ENCODE measurements at places on chromosomes 11 and 22. TPM values are rescaled to one million over a fixed set of nuclear protein-coding genes. Genes with fewer than 3 reads are reported as not detected.

DNA sequence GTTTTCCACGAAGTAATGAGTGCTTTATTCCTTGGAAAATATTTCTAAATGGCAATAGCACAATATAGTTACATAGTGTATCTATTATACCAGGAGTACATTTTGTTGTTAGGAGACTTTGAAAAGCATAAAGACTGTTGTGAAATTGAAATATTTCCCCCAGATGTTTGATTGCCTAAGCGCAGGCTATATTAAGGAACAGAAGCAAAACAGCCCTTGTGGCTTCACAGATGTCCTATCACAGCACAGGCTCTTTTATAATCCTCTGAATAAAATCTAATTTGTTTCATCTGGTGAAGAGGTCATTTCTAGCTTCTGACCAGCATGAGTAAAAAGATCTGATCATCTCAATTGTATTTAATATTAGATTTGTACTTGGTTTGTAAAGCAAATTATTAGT, 48.2 kb downstream of the BSX start:
- no peak overlapping the region for H3K27ac ChIP-seq
- no peaks in the 10 kb centered on the region for H3K4me1 ChIP-seq
- no peaks in the 10 kb centered on the region for H3K27me3 ChIP-seq
- H3K36me3 ChIP-seq, result 0 out of 2 replicates have a peak, but pooled peaks cover 4% of the 10 kb centered on the region
- no peak for DNase-seq
- no peak overlapping the region for H3K4me3 ChIP-seq

- no peak for DNase-seq
- no peak overlapping the region for H3K27ac ChIP-seq
- H3K4me1 ChIP-seq, result peaks cover 26% of the 10 kb centered on the region
- H3K36me3 ChIP-seq, result no peaks in the 10 kb centered on the region
Observed at GRCh38 chr11:60830478-60831142, 11.3 kb upstream of the CCDC86 start.

DNA sequence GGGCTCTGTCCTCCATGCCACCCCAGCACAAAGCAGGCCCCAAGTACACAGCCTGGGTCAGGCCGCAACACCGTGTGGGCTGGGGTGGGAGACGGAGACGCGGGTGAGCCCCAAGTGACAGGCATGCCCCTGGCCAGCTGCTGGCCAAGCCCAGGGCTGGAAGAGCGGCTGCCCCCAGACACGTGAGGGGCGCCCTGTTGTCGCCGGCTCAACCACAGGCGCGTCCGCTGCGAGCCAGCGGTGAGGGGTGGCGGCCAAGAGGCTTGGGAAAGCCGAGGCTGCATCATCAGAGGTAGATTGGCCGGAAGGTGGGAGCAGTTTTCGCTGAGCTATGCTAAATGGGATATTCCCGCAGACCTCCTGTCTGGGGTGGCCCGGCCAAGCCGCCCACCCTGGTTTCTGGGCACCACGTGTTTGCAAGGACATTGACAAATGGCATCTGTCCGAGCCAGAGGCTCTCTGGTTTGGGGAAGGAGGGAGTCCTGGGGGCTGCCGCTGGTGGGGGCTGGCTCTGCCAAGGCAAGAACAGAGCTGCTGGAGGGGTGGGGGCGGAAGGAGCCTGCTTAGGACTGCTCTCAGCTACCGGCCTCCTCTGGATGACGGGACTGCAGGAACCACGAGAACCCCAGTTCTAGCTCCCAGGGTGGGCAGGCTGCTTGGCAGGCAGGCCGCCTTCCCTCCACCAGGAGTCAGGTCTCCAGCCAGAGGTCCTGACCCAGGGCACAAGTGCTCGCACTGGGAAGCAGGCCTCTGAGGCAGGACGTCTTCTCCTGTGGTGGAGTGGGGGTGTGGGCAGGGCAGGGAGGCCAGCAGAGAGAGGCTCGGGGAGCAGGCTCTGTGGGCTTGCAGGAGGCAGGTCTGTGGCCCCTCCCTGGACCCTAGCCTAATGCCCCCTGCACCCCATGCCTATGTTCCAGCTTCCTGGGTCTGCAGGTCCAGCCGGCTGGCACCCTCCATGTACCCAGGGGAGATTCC, 552 bp downstream of the PRR33 start:
- peaks cover 16% of the 10 kb centered on the region for H3K27me3 ChIP-seq
- DNase-seq, result no peak
- no peaks in the 10 kb centered on the region for H3K4me1 ChIP-seq
- no peaks in the 10 kb centered on the region for H3K36me3 ChIP-seq

- H3K27ac ChIP-seq, result no peak overlapping the region
- H3K4me3 ChIP-seq, result no peak overlapping the region
- no peaks in the 10 kb centered on the region for H3K4me1 ChIP-seq
- no peak for DNase-seq
- no peaks in the 10 kb centered on the region for H3K36me3 ChIP-seq
- peaks cover 2% of the 10 kb centered on the region for H3K27me3 ChIP-seq
Observed at GRCh38 chr22:47486569-47487312, 724.3 kb downstream of the TBC1D22A start.

- H3K4me3 ChIP-seq, result no peak overlapping the region
- H3K27ac ChIP-seq, result no peak overlapping the region
- DNase-seq, result no peak
Observed at GRCh38 chr11:95419915-95420314, 188.9 kb upstream of the SESN3 start.

- DNase-seq, result no peak
- H3K27me3 ChIP-seq, result peaks cover 10% of the 10 kb centered on the region
- H3K4me3 ChIP-seq, result no peak overlapping the region
- 0 out of 2 replicates have a peak, but pooled peaks cover 10% of the 10 kb centered on the region for H3K36me3 ChIP-seq
- peaks cover 21% of the 10 kb centered on the region for H3K4me1 ChIP-seq
Observed at GRCh38 chr11:17652556-17652955, 66.8 kb upstream of the MYOD1 start.

GRCh38 chr11:102153082-102153481, 42.8 kb downstream of the YAP1 start:
- H3K27ac ChIP-seq, result no peak overlapping the region
- H3K36me3 ChIP-seq, result peaks cover 43% of the 10 kb centered on the region
- H3K27me3 ChIP-seq, result no peaks in the 10 kb centered on the region
- no peak for DNase-seq

DNA sequence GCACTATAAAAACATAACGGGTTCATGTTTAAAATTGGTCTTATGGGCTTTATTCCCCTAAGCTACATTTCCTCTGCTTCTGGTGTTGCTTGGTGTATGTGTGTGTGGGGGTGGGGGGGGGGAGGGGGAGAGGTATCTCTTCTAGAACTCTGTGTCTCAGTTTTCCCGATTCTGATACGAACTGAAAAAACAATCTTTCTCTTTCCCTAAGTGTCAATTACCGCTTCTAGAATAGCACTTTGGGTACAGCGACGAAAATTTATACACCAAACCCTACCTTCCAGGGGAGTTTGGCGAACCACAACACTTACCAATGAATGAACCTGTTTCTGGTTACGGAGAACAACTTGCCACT, 636 bp downstream of the NUP160 start:
- peaks cover 42% of the 10 kb centered on the region for H3K4me1 ChIP-seq
- H3K4me3 ChIP-seq, result peak overlapping the region; percentile 99
- DNase-seq, result no peak
- peak overlapping the region; percentile 90 for H3K27ac ChIP-seq
- no peaks in the 10 kb centered on the region for H3K27me3 ChIP-seq

DNA sequence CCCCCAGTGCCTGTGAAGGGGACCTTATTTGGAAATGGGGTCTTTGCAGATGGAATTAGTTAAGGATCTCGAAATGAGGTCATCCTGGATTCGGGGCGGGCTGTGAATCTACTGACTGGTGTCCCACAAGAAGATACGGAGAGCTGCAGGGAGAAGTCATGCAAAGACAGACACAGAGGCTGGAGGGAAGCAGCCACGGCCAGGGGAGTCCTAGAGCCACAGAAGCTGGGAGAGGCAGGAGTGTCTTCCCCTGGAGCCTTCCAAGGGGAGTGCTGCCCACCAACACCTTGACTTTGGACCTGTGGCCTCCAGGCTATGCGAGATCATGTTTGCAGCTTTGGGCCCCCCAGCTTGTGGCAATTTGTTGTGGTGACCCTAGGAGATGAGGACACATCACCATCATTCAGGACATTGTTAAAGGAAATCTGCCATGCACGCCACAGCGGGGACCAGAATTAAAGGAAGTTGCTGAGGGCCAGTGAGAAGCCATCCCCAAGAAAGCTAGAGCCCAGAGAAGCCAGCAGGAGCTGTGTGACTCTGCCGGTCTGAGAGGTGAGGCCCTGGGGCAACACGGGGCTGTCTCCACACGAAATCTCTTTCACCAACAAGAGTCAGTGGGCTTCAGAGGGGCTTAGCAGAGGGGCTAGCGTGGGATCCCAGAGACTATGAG, 434.7 kb downstream of the BRD1 start:
- no peak overlapping the region for H3K4me3 ChIP-seq
- no peak for DNase-seq
- H3K36me3 ChIP-seq, result peaks cover 24% of the 10 kb centered on the region
- H3K27me3 ChIP-seq, result peaks cover 2% of the 10 kb centered on the region
- no peak overlapping the region for H3K27ac ChIP-seq

DNA sequence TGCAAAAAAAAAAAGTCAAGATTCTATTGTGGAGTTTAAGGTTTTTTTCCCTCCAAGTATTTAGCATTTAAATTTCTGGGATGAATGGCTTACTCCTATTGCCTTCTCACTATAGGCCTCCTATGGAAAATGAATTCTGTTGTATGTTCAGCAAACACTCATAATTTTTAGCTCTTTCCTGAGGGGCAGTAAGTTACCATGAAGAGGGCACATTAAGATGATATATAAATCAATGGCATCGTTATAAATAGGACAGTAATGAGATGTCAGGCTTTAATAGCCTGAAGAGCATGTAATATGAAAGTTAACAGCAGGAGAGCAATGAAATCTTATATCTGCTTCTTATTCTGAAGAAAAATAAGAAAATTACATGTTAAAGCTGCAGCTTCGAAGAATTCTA, 32.9 kb downstream of the C11orf87 start:
- no peak overlapping the region for H3K4me3 ChIP-seq
- H3K4me1 ChIP-seq, result no peaks in the 10 kb centered on the region
- H3K36me3 ChIP-seq, result no peaks in the 10 kb centered on the region
- no peak for DNase-seq
- no peak overlapping the region for H3K27ac ChIP-seq

DNA sequence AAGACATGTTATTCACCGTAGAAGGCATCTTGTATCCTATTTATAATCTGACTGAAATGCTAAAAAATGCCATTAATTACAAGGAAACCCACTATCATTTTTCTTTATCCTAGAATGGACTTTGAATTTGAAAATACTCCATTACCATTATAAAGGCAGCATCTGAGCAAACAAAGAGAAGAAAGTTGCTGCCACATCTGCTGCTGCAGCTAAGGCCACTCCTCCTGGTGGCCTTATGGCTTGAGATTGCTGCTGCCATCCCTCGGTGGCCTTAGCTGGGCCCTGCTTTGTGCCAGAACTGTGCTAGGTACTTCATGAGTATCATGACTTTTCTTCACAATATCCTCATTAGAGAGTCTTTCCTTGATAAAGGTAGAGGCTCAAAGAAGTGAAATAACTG, 1210.1 kb upstream of the TENM4 start:
- no peak for DNase-seq
- no peaks in the 10 kb centered on the region for H3K27me3 ChIP-seq

DNA sequence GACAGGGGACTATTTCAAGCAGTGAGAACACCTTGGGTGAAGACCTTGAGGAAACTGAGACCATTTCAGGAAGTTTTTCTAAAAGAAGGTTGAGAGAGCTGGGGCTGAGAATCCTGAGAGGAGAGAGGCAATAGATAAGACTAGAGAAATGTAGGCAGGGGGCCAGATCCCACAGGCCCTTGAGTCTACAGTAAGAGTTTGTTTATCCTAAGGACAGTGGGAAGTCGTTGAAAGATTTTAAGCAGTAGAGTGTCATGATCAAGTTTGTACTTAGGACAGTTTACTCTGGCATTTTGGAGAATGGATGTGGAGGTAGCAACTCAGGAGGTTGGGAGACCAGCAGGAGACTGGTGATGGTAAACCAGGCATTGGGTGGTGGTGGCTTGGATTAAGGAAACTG, 17.1 kb downstream of the HSD17B12 start:
- peaks cover 6% of the 10 kb centered on the region for H3K4me1 ChIP-seq
- H3K27me3 ChIP-seq, result no peaks in the 10 kb centered on the region

- no peak overlapping the region for H3K27ac ChIP-seq
- H3K27me3 ChIP-seq, result peaks cover 18% of the 10 kb centered on the region
- DNase-seq, result no peak
- H3K4me3 ChIP-seq, result no peak overlapping the region
- no peaks in the 10 kb centered on the region for H3K4me1 ChIP-seq
- no peaks in the 10 kb centered on the region for H3K36me3 ChIP-seq
Observed at GRCh38 chr11:82787981-82788380, 54.3 kb upstream of the FAM181B start.

DNA sequence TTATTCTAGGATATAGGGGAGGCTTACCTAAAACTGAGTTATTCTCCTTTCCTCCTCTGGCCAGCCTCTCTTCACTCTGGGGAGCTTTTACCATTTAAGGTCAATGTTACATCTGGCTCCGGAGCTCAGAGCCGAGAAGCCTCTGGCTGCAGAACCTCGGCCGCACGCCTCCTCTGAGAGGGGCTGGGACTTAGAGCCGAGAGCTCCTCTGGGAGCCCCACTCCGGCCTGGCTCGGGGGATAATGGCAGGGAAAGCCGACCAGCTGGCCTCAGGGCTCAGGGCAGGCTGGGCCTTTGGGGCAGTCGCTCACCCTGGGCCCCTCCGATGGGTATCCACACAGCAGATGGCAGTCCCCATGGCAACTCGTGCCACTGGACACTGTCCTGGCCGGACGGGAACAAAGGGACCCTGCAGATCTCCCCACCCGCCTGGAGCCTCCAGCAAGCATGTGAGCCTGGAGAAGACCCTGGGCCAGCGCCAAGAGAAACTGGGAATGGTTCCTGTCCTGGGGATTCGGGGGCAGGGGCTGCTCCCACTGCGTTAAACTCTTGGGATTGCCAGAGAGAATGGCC, at the start of gene IRAG1:
Gene IRAG1, minus strand, starts transcription at position 247 of the 573 bp plus-strand sequence. Its CDS starts 153 bp downstream, at position 94.
- H3K4me3 ChIP-seq, result peak within 1 kb of the TSS; percentile 93
- peaks cover 77% of the 10 kb centered on the region for H3K4me1 ChIP-seq
- H3K27ac ChIP-seq, result peak within 1 kb of the TSS; percentile 92
- peaks cover 3% of the 10 kb centered on the region for H3K27me3 ChIP-seq
- peak; percentile 54 for DNase-seq

- H3K27me3 ChIP-seq, result peaks cover 92% of the 10 kb centered on the region
- peak overlapping the region; percentile 82 for H3K27ac ChIP-seq
- peaks cover 69% of the 10 kb centered on the region for H3K4me1 ChIP-seq
- H3K4me3 ChIP-seq, result peak overlapping the region; percentile 68
Observed at GRCh38 chr11:65446446-65447277, 24.1 kb downstream of the NEAT1 start.

Gene MMP8
- not detected for total RNA-seq

Gene CD3D
- total RNA-seq, result not detected

Gene PATE2
- total RNA-seq, result not detected

Gene CYTH4
- not detected for total RNA-seq

Gene F2
- total RNA-seq, result not detected

Gene CABP4
- not detected for total RNA-seq
